Activated CD4-positive, alpha-beta memory T cell treated with anti-CD3 and anti-CD28 coated beads for 36 hours (primary cell): ENCODE measurements at places on chromosomes 5 and 9. TPM values are rescaled to one million over a fixed set of nuclear protein-coding genes. Genes with fewer than 3 reads are reported as not detected.

DNA sequence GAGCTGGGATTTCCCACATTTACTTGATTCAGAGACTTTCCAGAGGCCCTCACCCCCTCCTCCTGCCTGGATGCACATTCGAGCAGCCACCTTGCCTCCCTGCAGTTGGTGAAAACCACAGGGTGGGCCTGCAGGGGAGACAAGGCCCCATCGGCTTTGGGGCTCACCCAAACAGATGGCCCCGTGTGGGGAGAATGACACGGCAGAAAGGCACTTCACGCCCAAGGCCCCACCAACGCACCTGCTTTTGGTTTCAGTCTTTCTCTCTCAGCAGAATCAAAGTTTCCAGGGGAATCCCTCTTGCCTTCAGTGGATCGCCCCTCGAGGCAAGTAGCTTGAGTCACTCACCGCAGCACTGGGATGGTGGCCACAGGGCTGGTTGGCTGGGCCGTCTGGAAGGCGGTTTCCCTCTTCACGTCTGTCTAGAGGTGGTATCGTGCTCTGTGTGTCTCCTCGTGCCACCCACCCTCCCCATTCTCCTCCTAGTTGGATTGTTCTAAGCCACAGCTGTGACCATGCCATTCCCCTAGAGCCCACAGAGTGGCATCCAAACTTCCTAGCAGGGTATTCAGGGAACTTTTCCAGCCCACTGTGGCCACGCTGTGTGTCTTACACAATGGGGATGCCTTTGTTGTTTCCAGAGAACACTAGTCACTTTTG, 31.8 kb downstream of the SEC61B start:
- peaks cover 43% of the 10 kb centered on the region for H3K4me1 ChIP-seq
- H3K4me3 ChIP-seq, result peak overlapping the region; percentile 46
- H3K36me3 ChIP-seq, result no peaks in the 10 kb centered on the region
- DNase-seq, result peak; percentile 95
- peak overlapping the region; percentile 90 for H3K27ac ChIP-seq
- H3K27me3 ChIP-seq, result peaks cover 8% of the 10 kb centered on the region

DNA sequence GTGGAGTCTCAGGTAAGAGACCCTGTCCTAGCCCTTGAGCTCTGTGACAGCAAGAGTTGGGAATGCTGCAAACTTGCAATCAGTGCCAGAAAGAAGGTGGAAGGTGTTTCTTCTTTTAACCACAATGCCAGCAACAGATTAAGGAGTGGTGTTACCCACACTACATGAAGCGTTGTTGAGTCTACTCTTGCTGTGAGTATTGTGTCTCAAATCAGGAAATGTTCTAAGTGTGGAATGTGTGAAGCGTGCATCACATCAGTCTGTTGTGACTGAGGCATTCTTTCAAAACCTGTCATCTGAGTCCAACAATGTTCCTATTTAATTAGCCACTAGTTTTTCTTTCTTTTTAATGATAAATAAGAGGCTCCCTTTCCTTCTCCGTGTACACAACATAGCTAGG, 2.9 kb upstream of the LURAP1L start:
- no peaks in the 10 kb centered on the region for H3K36me3 ChIP-seq
- H3K4me3 ChIP-seq, result no peak overlapping the region
- no peak for DNase-seq
- H3K27me3 ChIP-seq, result peaks cover 17% of the 10 kb centered on the region
- peaks cover 3% of the 10 kb centered on the region for H3K4me1 ChIP-seq
- no peak overlapping the region for H3K27ac ChIP-seq

GRCh38 chr9:96565671-96566497, 53.8 kb downstream of the CDC14B start:
- peak overlapping the region; percentile 83 for H3K27ac ChIP-seq
- peaks cover 1% of the 10 kb centered on the region for H3K36me3 ChIP-seq
- H3K27me3 ChIP-seq, result peaks cover 5% of the 10 kb centered on the region
- peak overlapping the region; percentile 77 for H3K4me3 ChIP-seq

Gene LVRN
- 0.10 TPM for total RNA-seq

DNA sequence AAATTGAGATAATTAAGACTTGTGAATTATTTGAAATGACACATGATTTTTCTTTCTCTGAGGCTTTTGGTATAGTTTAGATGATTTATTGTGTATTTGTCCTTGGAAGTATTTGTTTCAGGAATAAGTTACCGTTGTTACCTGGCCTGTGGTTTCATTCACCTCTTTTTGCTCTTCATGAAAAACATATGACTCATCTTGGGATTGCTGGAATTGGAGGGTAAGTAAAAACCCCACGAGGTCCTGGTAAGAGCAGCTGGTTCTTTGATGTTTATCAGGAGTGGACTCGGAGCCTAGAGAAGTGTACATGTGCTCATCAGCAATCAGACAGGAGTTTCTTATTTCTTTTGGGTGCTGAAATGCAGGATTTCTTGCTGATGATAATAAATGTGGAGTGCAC, 275.3 kb downstream of the PSAT1 start:
- no peaks in the 10 kb centered on the region for H3K4me1 ChIP-seq
- no peak overlapping the region for H3K27ac ChIP-seq
- no peaks in the 10 kb centered on the region for H3K27me3 ChIP-seq
- no peak for DNase-seq
- H3K4me3 ChIP-seq, result no peak overlapping the region

DNA sequence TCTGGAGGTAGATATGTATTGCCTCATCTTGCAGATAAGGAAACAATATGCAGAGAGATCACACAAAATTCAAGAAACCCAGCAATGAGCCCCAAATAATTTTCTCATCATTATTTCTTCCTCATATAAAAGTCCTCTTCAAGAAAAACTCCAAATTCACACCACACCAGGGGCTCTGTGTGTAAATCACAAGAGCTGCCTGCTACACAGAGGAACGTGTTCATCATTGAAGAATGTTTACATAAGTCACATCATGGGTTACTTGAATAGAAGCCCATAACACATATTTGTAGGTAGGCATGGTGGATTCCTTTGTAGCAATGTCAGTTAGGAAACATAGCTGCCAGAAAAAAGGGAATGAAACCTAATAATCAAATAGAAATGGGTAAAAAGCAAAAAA, 308.1 kb upstream of the TLE4 start:
- H3K27me3 ChIP-seq, result peaks cover 23% of the 10 kb centered on the region
- no peak overlapping the region for H3K27ac ChIP-seq
- no peaks in the 10 kb centered on the region for H3K4me1 ChIP-seq
- no peaks in the 10 kb centered on the region for H3K36me3 ChIP-seq
- no peak overlapping the region for H3K4me3 ChIP-seq

- no peak for DNase-seq
- H3K4me3 ChIP-seq, result no peak overlapping the region
- H3K27ac ChIP-seq, result no peak overlapping the region
Measured at GRCh38 chr9:119094086-119094485, 275.1 kb downstream of the BRINP1 start.

Gene SMC5
- total RNA-seq, result 34.1 TPM

- no peaks in the 10 kb centered on the region for H3K4me1 ChIP-seq
- H3K4me3 ChIP-seq, result no peak overlapping the region
- H3K27me3 ChIP-seq, result no peaks in the 10 kb centered on the region
- no peak for DNase-seq
- no peaks in the 10 kb centered on the region for H3K36me3 ChIP-seq
Measured at GRCh38 chr5:41371738-41372137, 138.7 kb downstream of the PLCXD3 start.

GRCh38 chr5:1039706-1040260, 31.2 kb downstream of the NKD2 start:
- H3K27me3 ChIP-seq, result no peaks in the 10 kb centered on the region
- no peak overlapping the region for H3K4me3 ChIP-seq
- H3K4me1 ChIP-seq, result no peaks in the 10 kb centered on the region
- no peak for DNase-seq
